Stimulated activated CD8-positive, alpha-beta memory T cell treated with anti-CD3 and anti-CD28 coated beads, Interleukin-7, amount 100 ng/mL, for 1 hour (primary cell): ENCODE measurements at places on chromosomes 11 and 22.

GRCh38 chr11:73152861-73153483, 10.9 kb upstream of the FCHSD2 start:
- DNase-seq, result no peak

DNA sequence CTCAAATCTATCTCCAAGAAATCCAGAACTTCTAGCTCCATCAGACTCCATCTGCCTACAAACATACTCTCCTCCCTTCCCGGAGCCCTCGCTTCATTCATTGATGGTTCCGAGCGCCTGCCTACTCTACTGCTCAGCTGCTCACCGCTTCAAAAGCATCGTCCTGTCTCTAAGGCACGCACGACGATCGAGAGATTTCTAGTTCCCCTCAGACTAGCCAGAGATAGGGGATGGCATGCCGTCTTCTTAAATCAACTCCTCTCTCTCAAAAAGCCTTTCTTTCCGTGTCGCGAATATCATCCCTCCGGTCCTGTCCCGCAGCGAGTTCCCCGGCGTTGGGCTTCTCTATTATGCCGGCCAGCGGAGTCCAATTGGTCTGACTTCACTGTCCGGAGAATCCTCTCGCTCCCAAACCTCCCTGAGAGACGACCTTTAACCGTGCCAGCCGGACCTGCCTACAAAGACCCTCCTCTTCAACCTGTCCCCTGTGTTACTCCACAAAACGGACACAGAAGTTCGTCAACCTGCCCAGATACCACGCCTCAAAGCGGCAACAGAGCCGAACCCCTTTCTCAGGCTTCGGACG, 592 bp downstream of the EEF1G start:
- DNase-seq, result no peak

DNA sequence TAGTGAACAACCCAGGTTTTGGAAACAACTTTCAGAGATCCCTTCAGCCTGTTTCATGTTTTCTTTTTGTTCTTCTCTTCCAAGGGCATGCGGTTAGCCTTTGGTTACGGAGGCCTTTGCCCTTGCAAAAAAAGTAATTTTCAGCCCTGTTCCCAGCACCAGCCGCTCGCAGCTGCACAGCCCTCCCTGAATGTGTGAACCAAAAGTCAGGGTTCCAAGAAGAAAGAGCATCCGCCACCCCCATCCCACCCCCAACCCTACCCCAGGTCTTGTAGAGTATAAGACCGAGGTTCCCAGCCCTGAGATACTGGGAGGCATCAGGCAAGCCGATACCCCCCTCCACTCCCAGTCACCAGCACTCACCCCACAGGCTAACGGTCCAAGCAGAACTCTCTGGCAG, 56.4 kb downstream of the IGLL1 start:
- no peak for DNase-seq

GRCh38 chr11:92251980-92252379, 27.4 kb downstream of the FAT3 start:
- DNase-seq, result no peak

- peak; percentile 23 for DNase-seq
Measured at GRCh38 chr22:28955817-28956216, 72.4 kb downstream of the ZNRF3 start.
